ENCODE measurements at places on chromosomes 2 and 18.

GRCh38 chr2:134208825-134209224 lies 45.0 kb upstream of the MGAT5 start:
- DNase-seq: no peak

DNA sequence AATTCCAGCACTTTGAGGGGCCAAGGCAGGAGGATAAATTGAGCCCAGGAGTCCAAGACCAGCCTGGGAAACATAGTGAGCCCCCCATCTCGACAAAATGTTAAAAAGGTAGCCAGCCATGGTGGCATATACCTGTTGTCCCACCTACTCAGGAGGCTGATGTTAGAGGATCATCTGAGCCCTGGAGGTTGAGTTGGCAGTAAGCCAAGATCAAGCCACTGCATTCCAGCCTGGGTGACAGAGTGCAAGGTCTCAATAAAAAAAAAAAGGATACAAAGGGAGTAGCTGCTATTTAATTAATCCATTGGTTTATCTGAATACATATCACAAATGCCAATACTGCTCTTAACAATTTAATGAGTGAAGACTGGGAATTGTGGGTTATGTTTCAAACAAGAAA lies 327.8 kb downstream of the CPS1 start:
- no peak for DNase-seq

GRCh38 chr2:224909885-224910573 lies 132.2 kb downstream of the DOCK10 start:
- peak; percentile 53 for DNase-seq

- DNase-seq: no peak
Observed at GRCh38 chr2:186399082-186399644, 86.9 kb upstream of the ZC3H15 start.

- no peak for DNase-seq
Observed at GRCh38 chr2:74714691-74715080, 60.6 kb downstream of the SEMA4F start.

- DNase-seq: no peak
Observed at GRCh38 chr18:3095921-3096320, 83.0 kb upstream of the LPIN2 start.

DNA sequence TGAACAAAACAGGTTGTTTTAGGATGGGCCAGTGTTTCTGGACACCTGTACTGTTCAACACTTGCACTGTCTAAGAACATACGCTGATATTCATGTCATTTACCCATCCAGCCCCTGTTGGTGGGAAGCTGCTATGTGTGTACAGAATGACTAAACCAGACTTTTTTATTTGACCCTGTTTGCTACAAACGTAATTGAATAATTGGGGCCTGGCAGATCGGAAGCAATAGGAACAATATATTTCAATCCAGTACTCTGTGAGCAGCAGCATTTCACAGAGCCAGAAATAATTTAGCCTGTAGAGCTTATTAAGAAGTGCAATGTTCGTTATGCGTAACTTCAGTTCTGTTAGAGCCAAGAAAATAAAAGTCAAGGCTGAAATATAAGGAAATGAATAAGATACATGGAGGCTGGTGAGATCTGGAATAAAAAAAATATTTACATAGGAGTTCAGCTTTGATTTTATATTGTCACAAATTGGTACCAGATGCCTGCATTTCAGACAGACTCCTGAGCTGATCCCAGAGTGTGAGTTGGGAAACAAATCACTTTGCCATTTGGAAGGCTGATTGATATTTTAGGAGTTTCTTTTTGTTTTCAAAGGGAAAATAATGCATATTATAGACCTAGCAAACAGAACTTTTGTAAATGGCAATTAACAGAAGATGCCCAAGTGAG lies 19.7 kb downstream of the CABLES1 start:
- no peak for DNase-seq

DNA sequence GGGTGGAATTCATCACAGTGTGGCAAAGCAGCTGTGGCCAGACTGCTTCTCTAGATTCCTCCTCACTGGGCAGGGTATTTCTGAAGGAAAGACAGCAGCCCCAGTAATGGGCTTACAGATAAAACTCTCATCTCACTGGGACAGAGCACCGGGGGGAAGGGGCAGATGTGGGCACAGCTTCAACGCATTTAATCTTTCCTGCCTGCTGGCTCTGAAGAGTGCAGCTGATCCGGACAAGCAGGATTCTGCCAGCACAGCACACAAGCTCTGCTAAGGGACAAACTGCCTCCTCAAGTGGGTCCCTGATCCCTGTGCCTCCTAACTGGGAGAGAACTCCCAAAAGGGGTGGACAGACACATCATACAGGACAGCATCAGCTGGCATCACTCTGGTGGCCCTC lies 779.9 kb upstream of the CNTNAP5 start:
- DNase-seq: no peak

DNA sequence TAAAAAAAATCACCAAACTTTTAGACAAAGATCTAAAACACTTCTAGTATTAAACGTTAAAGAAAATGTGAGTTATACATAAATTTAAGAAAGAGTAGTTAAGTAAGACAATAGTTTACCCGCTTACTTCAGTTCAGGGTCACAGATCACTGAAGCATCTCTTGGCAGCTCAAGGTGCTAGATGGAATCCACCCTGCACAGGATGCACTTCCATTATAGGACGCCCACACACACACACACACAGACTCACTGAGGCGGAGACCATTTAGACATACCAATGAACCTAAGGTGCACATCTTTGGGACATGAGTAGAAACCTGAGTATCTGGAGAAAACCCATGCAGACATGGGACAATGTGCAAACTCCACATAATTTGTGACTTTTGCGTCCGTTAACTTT lies 630.6 kb upstream of the ZNF804A start:
- DNase-seq: no peak

DNA sequence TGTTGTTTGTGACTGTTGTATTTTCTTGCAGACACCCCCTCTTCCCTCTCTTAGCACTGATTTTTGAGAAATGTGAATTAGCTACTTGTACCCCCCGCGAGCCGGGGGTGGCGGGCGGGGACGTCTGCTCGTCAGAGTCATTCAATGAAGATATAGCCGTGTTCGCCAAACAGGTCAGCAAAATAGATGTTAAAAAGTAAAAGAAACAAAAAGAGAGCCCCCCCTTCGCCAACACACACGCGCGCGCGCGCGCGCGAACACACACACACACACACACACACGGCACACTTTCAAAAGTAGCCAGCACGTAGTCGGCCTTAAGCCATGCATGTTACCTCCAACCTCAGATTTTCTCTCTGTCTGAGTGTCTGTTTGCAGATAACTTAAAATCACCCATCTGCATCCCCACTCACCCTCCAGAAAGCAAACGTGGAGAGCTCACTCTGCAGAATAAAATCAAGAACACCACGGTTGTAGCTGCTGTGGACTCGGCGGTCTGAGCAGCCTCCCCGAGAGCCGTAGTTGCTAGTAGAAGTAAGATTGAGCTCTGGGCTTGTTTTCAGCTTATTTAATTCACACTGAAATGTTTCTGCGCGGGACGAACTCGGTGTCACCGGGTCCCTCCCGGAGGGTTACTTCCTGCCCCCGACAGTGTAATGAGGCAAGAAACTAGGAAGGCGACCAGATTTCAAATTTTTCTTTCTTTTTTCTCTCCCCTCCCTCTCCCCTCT lies 5.1 kb downstream of the MEIS1 start:
- DNase-seq: no peak

DNA sequence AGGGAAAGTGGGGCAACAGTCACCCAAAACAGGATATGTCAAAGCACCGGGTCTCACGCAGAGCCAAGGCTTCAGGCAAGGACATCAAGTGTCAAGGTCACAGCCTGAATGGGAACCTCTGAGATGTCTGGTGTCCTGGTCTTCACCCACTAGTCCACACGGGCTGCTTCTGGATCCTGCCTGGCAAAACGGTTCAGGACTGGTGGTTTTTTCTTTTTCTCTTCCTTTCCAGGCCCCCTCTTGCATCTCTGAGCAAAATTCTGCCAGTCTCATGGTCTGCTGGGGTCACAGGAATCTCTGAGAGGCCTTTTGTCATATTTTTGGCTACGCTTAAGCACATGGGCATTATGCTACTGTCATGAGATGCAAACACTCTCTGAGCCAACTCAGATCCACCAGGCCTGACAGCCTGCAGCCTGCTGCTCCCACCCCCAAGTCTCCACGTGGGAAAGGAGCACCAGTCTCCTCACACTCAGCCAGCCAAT lies 518.2 kb upstream of the ZEB2 start:
- no peak for DNase-seq

GRCh38 chr18:31634331-31634713 lies 42.6 kb downstream of the TTR start:
- no peak for DNase-seq

DNA sequence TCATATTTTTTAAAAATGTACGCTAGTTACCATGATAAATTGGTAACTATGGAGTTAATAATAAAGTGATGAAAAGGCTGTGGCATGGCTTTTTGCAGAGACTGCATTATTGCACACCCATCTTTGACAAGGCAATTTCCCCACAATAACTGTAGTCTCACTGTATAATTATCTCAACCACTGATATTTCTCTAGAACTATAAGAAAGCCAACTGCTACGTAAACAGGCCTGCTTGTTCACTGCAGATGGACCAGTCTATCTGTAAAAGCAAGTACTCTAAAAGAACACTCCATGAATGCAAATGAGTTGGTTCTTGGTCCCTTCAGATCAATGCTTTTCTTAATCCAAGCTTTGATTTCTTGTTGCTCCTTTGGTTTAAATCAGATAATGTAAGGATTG lies 218.7 kb downstream of the RBM43 start:
- no peak for DNase-seq

GRCh38 chr2:232236200-232236599 lies 142.4 kb upstream of the ALPP start:
- DNase-seq: no peak

DNA sequence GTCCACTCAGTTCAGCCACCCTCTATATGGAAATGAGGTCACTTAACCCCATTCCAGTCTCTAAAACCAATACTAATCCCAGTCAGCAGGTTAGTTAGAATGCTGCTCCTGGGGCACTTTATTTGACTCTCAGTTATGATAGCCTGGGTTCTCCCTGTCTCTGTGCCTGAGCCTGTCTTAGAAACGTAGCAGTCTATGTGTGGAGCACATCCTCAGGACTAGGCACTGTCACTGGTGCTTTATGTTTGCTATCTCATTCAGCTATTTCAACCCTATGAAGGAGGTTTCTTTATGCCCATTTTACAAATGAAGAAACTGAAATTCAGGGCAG lies 152.5 kb upstream of the PKDCC start:
- DNase-seq: no peak

DNA sequence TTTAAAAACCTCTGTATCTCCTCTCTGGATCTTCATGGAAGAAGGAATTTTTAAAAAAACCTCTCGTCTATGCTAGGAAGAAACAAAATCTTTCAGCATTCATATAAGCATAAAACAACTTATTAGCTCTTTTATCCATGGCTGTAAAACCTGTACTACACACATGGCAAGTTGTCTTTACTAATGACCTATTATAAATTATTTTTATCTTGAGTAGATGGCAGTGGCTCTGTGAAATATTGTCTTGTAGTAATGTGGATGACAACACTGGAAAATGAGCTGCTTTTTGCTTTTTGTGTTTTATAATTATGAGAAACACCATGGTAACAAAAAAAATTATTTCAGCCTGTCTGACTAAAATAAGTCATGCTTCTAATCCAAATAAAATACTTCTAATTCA lies 18.9 kb downstream of the PHLPP1 start:
- no peak for DNase-seq

GRCh38 chr2:232522623-232523401 lies 2.6 kb downstream of the PRSS56 start:
- no peak for DNase-seq

DNA sequence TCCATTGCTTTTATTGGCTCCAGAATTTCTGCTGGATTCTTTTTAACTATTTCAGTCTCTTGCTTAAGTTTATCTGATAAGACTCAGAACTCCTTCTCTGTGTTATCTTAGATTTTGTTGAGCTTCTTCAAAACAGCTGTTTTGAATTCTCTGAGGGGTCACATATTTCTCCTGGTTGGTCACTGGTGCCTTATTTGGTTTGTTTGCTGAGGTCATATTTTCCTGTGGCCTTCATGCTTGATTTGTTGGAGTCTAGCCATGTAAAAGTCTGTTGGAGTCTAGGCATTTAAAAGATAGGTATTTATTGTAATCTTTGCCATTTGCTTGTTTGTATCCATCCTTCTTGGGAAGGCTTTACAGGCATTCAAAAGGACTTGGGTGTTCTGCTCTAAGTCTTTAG lies 398.7 kb downstream of the DSEL start:
- no peak for DNase-seq

DNA sequence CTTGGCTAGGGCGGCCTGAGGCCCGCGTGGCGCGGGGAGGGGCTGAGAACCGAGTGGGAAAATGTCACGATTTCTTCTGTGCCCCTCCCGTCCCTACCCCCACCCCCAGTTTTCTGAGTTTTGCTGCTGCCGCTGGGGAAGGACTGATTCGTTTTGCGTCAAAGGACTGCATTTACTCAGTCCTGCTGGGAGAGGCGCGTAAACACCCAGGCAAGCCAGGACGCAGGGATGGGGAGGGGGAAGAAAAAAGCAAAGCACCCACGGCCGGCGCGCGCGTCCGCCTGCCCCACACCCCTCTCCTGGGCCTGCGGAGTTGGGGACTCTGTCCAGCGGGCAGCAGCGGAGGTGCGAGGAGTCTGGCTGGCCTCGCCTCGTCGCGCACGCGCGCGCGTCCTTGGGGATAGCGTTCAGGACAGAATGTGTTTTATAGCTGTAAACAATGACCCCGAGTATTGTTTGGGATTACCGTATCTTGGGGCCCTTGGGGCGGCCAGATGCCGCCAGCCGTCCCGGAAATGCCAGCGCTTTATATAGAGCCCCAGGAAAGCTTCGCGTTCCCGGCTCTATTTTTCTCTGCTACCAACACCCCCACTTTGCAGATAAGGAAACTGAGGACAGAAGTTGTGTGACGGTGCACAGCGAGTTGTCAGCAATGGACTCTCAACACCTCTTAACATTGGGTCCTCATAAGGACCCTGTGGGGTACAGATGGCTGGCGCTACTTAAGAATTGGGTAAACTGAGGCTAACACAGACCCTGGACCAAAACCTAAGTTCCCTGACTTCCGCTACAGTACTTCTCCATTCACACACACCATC lies 1.7 kb upstream of the FOSL2 start:
- no peak for DNase-seq

GRCh38 chr18:62354151-62354550 lies 29.0 kb downstream of the TNFRSF11A start:
- no peak for DNase-seq

DNA sequence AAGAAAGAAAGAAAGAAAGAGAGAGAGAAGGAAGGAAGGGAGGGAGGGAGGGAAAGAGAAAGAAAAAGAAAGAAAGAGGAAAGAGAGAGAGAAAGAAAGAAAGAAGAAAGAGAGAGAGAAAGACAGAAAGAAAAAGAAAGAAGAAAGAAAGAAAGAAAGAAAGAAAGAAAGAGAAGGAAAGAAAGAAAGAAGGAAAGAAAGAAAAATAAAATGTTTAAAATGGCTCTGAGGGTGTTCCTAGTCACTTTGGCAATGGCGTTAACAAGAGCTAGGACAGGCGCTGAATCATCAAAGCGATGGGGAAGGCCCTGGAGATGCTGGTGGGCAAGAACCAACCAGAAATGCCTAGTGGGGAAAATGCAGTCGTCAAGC lies 77.8 kb upstream of the GPC1 start:
- no peak for DNase-seq

- peak; percentile 17 for DNase-seq
Observed at GRCh38 chr2:148926981-148927401, 52.0 kb downstream of the KIF5C start.

GRCh38 chr2:48415836-48416515 lies 114.0 kb upstream of the STON1 start:
- no peak for DNase-seq

- DNase-seq: no peak
Observed at GRCh38 chr2:20781656-20782265, 41.1 kb downstream of the LDAH start.

- DNase-seq: no peak
Observed at GRCh38 chr2:218988164-218988563, 3.2 kb upstream of the FEV start.

- DNase-seq: peak; percentile 57
Observed at GRCh38 chr2:186641807-186642321, 52.0 kb upstream of the FAM171B start.
